ENCODE measurements at places on chromosomes 16 and 17.
A peak's percentile ranks its signal among the peaks of the same experiment; 100 is the strongest.

DNA sequence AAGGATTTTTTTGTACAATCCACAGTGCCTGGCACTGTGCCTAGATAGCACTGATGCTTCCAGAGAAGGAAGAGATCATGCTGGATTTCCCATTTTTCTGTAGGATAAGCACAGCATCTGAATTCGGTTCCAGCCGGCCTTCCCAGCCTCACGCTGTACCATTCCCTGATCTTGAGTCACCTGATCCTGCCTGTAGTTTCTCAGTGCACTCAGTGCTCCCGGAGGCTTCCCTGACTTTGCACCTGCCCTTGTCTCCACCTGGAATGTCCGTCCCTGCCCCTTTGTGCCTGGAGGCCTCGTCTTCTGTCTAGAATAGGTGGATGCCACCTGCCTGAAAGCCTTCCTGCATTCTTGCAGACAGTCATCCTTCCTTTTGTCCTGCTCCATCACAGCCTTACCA, 179.9 kb downstream of the CCDC182 start:
- no peak for DNase-seq

GRCh38 chr16:84929421-84930297, 81.7 kb downstream of the ZDHHC7 start:
- DNase-seq: no peak

- no peak for DNase-seq
These were observed 945.8 kb downstream of the KCNJ2 start for GRCh38 chr17:71114911-71115668.

DNA sequence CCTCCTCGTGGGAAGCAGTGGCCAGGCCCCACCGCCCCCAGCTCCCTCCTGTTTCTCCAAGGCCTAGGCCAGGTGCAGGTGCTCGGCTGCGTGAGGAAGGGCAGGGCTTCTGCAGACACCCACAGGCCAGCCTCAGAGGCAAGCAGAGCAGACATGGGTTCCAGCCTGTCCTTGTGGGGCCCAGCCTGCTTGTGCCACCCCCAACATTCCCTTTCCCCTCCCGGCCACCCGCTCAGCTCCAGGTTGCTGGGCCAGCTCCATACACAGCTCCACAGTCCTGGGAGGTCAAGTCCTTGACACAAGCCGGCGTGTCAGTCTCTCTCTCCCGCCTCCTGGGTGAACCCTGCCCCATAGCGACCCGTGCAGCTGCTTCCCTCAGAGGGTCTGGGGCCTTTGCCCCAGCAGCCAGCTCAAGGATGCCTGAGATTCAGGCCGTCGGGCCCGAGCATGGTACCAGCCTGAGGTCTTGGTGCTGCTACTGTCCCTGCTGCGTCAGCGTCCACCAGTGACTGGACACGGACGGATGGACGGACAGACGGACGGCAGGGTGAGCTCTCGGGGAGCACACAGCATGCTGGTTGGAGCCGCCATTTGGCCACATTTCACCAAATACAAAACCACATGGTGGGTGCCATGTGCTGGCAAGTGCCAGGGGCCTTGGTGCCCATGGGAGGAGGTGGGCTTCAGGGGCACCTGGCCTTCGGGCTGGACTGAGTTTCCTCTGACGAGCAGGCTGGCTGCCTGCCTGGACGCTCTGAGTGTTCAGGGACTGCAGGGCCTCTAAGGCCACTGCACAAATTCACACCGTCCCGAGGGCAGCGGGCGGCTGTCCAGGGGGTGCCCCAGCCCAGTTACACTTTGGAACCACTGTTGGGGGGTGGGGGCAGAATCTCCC, 8.0 kb downstream of the SECTM1 start:
- DNase-seq: no peak

- DNase-seq: peak; percentile 52
These were observed 558 bp upstream of the ZFHX3 start for GRCh38 chr16:73048292-73049080.

DNA sequence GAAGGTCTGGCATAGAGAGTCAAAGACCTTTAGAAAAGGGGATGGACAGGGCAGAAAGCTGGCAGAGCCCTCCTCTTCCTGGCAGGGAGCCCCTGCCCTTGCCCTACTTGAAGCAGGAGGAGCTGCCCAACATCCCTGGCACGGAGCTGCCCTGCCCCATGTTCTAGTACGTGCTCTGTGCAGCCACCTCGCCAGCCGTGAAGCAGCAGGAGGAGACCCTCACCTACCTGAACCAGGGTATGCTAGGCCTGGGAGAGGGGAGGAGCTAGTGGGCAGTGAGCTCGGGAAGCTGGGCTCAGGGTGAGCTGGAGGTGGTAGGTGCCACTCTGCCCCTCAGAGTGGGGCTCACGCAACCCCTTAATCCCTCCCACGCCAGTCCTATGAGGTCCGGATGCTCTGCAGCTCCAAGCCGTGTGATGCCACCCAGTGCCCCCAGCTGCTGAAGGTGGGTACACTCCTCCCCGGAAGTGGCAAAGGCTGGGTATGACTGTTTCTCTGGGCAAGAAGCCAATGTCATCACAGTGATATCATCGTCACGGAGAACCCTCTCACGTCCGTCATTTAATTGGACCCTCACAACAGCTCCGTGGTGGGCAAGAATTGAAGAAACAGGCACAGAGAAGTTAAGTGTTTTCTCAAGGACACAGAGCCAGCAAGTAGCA, 12.7 kb upstream of the STAC2 start:
- peak; percentile 89 for DNase-seq

GRCh38 chr16:50665128-50665878, 15.8 kb downstream of the SNX20 start:
- peak; percentile 86 for DNase-seq

DNA sequence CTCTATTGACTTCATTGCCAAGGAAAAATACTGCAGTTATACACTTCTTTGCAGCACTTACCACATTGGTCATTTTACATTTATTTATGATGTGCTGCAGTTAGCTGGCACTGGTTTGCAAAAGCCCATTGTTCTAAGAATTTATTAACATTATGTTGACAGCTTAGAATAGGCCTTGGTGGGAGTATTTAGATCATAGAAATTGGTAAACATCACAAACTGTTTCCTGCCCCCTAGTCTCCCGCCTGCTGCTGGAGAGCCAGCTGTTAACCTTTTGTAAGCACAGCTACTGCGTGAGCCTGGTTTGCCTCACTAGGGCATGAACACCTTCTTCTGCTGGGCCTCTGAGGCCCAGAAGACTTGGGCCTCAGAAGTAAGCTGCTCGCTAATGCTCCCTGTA, 651.4 kb upstream of the GOT2 start:
- DNase-seq: no peak

DNA sequence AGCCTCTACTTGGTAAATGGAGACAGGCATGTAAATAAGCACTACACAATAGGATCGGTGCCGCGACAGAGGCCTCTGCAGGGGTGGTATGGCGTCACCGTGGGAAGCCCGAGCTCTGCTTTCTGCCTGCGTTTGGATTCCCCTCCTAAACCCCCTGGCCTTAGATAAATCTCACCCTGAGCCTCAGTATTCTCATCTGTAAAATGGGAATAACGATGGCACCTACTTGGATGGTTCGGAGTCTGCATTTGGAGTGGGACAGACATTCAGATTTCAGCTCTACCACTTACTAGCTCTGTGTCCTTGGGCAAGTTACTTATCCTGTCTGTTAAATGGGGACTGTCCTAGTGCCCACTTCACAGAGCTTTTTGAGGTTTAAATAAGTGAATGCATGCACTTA, 42.8 kb upstream of the TNRC6A start:
- no peak for DNase-seq

- DNase-seq: no peak
These were observed 165.7 kb downstream of the IRF8 start for GRCh38 chr16:86064431-86065250.

DNA sequence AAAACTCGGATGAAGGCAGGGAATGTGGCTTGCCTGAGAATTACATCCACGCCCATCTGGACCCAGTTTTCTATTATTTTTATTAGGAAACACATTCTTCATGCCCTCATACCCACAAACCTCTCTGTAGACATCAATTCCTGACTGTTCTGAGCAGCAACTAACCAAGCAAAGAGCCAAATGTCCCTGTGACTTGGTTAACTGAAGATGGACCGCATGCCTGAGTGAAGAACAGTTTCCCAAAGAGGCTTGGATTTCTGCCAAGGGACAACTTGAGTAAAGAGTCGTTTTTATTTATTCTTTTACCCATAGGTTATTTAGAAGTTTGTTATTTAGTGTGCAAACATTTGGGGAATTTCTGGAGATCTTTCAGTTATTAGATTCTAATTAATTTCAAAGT, 259.8 kb downstream of the GRIN2A start:
- DNase-seq: no peak

DNA sequence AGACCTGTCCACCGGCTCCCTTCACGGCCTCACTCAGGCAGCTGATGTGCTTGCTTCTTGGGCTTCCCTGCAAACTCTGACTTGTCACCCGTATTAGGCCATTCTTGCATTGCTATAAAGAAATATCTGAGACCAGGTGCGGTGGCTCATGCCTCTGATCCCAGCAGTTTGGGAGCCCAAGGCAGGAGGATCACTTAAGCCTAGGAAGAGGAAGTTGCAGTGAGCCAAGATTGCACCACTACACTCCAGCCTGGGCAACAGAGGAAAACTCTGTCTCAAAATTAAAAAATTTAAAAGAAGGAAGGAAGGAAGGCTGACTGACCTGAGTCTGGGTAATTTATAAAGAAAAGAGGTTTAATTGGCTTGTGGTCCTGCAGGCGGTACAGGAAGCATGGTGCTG, 17.0 kb downstream of the SOST start:
- no peak for DNase-seq

GRCh38 chr17:30220414-30220813, 15.1 kb downstream of the SLC6A4 start:
- DNase-seq: no peak

- no peak for DNase-seq
These were observed 4.7 kb downstream of the SYNRG start for GRCh38 chr17:37604556-37604955.

GRCh38 chr16:29784157-29784556, 6.1 kb downstream of the ZG16 start:
- peak; percentile 33 for DNase-seq

GRCh38 chr17:78555746-78556401, 21.3 kb downstream of the DNAH17 start:
- DNase-seq: no peak

- DNase-seq: peak; percentile 58
These were observed 30.4 kb downstream of the CFDP1 start for GRCh38 chr16:75402821-75403475.

All from common myeloid progenitor, CD34-positive (primary cell).